Naive thymus-derived CD4-positive, alpha-beta T cell (primary cell): ENCODE measurements at places on chromosomes 2 and 18. TPM values are rescaled to one million over a fixed set of nuclear protein-coding genes. Genes with fewer than 3 reads are reported as not detected.

The AQP12B gene
- total RNA-seq, result not detected

The WDR35 gene
- total RNA-seq, result 6.0 TPM

The CCDC85A gene
- not detected for total RNA-seq

The FHL2 gene
- total RNA-seq, result 0.93 TPM

The NOSTRIN gene
- total RNA-seq, result 0.32 TPM

GRCh38 chr18:23992089-23992940, 22.2 kb upstream of the TTC39C start:
- DNase-seq, result peak; percentile 81

- no peak for DNase-seq
These were observed 62.4 kb downstream of the MRPS9 start for GRCh38 chr2:105100046-105100840.

GRCh38 chr2:54773838-54774237, 50.4 kb downstream of the EML6 start:
- no peak for DNase-seq

DNA sequence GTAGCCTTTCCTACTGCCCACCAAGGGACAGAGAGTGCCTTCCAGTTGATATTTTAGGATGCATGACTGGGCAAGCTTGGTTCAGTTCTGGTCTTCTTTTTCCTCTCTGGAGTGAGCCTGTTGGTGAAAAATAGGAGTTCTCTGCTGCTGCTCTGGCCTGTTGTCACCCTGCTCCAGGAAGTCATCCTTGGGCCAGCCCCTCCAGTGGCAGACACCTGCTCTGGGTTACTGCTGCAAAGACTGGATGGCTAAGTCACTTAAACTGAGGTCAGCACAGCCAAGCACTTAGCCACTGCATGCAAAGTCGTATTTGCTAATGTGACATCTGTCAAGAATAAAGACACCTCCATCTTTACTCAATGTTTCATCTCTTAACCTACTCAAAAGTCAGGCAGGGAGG, 219.6 kb upstream of the ID2 start:
- no peak for DNase-seq

DNA sequence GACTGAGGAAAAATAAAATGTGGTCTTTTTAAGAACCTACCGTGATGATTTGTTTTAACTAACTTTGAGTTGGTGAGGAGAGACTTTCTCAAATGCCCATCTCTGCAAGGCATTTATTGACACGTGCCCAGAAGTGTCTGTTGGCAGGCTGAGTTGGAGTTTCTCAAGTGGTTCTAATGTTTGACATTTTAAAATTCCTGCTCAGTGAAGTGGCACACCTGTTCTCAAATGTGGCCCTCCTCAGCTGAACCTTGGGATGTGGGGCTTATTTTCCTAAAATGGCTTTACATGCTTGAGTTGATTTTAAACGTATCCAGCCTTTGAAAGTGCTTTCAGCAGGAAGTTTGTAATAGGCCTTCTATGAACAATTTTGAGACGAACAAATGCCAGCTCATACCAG, 876 bp upstream of the CAVIN2 start:
- no peak for DNase-seq

DNA sequence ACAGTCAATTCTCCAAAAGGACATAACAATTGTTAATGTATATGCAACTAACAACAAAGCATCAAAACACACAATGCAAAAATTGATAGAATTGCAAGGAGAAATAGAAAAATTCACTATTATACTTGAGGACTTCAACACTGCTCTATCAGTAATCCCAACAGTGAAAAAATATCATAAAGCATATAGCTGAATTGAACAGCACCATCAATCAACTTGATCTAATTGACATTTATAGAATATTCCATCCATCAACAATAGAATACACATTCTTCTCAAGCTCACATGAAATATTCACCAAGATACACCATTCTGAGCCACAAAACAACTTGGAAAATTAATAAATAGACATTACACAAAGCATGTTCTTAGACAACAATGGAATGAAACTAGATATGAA, 60.1 kb upstream of the ASXL3 start:
- no peak for DNase-seq

DNA sequence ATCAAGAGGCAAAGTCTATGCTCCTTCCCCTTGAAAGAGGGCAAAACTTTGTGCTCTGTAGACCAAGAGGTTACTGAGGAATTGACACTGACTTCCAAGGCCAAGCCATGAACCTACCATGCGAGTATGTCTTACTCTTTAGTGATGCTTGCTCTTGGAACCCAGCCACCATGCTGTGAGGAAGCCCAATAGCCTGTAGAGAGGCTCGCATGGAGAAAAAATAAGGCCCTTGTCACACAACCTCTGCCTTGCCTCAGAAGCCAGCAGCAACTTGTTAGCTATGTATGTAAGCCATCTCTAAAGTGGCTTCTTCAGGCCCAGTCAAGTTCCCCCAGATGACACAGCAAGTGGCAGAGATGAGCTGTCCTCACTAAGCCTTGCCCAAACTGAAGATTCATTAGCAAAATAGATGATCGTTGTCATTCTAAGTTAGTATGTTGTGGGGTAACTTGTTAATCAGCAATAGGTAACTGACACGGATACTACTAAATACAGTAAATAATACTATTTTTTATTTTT, 66.1 kb upstream of the RGPD5 start:
- no peak for DNase-seq

GRCh38 chr2:209141818-209142217, 282.0 kb upstream of the MAP2 start:
- DNase-seq, result no peak

DNA sequence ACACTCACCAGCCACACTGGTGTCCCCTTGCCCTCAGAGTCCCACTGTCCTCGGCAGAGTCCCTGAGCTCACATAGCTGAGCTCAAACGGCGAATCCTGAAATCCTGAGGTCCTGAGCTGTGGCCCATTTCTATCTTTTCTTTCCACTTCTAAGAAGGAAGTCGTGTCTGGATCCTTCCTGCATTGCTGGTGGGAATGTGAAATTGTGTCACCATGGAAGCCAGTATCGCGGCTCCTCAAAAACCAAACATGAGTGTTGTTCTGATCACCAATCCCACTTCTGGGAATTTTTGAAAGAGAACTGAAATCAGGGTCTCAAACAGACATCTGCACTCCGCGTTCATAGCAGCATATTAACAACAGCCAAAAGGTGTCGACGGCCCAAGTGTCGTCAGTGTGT, 244.7 kb downstream of the EIPR1 start:
- no peak for DNase-seq

GRCh38 chr2:108541451-108541850, 7.2 kb downstream of the LIMS1 start:
- DNase-seq, result no peak
